ENCODE measurements at places on chromosomes 16 and 17. TPM values are rescaled to one million over a fixed set of nuclear protein-coding genes. Genes with fewer than 3 reads are reported as not detected.
A peak's percentile ranks its signal among the peaks of the same experiment; 100 is the strongest.

FADS6 gene
- not detected for total RNA-seq

RNF227 gene
- total RNA-seq: under 0.01 TPM

IL21R gene
- not detected for total RNA-seq

DNA sequence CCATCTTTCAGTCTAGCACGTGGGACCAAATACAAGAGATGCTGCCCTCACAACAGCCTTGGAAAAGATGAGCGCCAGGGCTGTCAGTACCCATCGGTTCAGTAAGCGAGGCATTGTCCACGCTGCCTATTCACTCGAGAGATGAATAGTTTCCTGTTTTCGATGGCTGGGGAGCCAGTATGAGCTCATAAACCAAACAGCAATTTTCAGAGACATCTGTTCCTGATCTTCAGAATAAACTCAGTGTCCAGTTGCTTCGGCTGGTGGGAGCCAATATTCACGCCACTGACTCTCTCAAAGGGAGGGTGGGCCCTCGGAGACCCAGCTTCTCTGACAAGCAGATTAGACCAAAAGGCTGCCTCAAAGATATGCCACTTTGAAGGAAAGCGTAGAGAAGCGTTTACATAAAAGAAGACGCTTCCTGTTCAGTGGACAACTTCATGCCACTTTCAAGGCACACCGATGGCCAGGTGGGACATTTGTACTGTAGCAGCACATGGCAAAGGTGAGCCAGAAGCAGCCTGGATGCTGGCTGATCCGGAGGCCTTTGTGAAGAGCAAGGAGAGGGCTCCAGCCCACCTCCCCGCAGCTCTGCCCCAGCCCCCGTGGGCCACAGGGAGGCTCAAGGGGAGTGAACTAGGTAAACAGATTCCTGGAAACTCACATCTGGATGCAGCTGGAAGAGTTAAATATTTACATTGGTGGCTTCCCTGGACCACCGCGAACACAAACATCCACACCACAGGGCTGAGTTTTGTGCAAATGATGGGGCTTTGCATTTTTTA is 6.0 kb downstream of the TIMM22 start:
- no peak for DNase-seq

DNA sequence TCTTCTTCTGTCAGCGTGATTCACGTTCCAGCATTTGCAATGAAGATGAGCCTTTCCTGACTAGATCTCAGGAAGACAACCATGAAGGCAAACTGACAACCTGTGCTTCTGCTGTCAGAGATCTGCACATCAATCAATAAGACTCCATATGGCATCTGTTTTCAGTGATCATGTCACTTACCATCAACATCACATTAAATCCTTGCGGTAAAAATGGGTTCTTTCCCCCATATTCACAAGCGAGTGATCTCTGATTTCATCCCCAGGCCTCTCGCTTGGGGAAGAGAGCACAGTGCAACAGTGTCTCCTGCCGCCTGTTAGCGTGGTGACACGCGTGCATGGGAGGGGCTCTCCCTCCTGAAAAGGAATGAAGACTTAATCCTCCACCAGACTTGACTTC is 11.1 kb downstream of the NACA2 start:
- DNase-seq: no peak

GRCh38 chr17:7041607-7042500 is 2.0 kb downstream of the SLC16A11 start:
- no peak for DNase-seq

GRCh38 chr17:37098910-37099664 is 150.3 kb downstream of the AATF start:
- no peak for DNase-seq

DNA sequence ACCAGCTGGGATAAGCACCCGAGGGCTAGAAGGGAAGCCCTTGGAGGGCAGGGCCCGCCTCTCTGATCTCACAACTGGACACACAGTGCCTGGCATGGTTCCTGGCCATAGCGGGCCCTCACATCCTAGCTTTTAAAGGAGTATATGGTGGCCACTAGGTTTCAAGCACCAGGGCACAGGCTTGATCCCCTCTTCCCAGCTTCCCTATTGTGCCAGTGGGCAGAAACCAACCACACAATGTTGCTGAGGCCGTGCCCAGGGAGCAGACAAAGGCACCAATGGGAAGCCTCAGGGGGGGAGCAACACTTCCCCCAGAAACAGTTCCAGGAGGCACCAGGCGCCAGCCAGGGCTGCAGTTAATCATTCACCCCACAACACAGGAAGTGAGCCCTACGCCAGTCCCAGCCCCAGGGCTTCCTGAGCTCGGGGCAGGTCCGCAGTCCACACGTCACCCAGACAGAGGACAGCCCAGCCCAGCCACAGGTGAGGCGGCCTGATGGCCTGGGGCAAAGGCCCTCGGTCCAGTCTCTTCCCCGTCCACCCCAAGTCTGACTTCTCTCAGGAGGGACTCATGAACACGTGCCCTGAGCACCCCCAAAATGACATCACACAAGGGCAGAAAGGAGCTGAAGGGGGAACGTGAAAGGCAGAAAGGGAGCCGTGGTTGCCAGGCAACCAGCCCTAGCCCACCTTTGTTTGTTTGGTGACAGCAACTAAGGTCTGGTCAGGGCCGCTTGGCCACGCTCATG is 12.8 kb downstream of the SMIM5 start:
- DNase-seq: peak; percentile 52

GRCh38 chr16:28875134-28876018 is 2.9 kb upstream of the ATP2A1 start:
- no peak for DNase-seq

DNA sequence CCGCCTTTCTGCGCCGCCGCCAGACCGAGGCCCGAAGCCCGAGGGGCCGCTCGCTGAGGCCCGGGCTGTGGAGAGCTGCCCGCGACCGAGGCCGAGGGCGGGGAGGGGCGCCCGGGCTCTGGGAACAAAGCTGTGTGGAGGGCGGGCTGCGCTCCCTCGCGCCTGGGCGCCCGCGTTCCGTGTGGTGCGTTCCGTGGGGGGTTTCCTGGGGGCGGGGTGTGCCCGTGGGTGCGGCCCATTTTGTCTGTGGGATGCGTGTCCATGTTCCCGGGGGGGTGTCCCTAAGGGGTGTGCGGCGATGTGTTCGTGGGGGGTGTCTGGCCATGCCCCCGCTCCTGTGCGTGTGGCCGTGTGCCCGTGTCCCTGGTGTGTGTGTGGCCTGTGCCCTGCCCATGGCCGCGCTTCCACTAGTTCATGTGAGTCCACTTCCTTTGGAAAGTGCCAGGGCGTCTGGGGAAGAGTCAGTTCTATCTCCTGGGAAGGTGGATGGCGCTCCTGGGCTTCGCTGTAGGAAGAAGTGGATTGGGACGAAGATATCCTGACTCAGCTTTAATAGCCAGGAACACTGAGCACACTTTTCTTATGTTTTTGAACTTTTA is 520 bp downstream of the JPT2 start:
- peak; percentile 31 for DNase-seq

DNA sequence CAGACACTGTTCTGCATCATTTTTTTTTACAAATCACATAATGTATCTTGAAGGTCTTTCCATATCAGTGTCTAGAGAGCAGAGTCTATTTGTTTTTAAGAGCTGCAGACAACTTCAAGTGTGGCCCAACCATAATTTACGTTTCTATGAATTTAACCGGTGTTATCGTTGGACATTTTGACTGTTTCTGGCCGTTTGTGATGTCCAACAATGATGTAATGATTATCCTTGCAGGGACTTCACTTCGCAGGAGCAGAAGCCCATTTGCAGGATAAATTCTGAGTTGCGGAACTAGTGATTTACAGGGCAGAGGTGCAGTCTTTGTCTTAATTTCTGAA is 26.9 kb upstream of the HLF start:
- no peak for DNase-seq
